ENCODE measurements at places on chromosomes 5 and 9. TPM values are rescaled to one million over a fixed set of nuclear protein-coding genes. Genes with fewer than 3 reads are reported as not detected.

DNA sequence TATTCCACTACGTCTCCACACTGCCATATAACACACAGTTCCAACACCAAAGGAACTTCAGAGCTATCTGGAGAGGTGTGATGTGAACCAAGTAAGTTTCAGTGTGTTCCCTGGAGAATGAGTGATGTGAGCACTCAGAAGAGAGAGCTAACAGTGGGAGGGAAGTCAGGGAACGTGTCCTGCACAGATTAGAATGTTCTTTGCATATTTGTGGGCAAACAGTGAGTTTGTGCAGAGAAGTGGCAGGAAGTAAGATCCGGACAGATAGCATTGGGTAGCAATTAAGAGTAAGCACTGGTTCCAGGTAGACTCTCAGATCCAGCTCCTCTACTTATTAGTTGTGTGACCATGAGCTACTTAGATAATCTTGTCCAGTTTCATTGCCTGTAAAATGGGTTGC, 206.4 kb downstream of the PDZD2 start:
- DNase-seq = no peak

Gene LECT2
- not detected for total RNA-seq

Gene ADAM19
- total RNA-seq = 17.4 TPM

DNA sequence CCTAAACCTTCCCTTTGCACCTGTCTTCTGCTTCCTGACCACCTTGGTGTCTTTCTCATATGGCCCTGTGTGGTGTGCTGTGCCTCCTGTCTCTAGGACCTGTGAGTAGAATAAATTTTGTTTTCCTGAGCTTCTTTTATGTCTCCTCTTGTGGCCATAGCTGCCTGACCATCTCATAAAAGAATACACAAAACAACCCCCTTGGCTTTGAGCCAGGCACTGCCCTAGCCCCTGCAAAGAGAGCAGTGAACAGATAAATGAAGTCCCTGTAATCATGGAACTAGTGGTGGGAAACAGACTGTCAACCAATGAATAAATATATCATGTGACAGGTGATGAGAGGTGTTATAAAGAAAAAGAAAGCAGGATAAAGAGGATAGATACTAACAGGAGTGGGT, 485.1 kb downstream of the CSNK1G3 start:
- no peak for DNase-seq

Gene TDRD7
- 12.9 TPM for total RNA-seq

Gene ANKRD34B
- total RNA-seq = not detected

DNA sequence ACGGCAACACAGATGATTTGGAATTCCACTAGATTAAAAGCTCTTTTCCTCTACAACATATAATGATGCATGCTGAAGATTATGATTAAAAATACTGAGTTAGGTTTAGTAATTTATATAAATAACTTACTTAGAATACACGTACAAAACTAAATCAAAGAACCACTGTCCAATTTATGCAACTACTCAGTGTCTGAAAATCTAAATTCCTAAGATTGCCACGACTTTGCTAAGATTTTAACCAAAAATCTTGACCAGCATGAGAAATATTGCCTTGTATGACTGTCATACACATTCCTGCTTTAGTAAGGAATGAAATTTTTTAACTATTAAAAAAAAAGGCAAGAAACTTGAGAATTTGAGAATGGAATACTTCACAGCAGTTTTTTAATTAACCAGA, 292.4 kb downstream of the ZNF608 start:
- DNase-seq = no peak

DNA sequence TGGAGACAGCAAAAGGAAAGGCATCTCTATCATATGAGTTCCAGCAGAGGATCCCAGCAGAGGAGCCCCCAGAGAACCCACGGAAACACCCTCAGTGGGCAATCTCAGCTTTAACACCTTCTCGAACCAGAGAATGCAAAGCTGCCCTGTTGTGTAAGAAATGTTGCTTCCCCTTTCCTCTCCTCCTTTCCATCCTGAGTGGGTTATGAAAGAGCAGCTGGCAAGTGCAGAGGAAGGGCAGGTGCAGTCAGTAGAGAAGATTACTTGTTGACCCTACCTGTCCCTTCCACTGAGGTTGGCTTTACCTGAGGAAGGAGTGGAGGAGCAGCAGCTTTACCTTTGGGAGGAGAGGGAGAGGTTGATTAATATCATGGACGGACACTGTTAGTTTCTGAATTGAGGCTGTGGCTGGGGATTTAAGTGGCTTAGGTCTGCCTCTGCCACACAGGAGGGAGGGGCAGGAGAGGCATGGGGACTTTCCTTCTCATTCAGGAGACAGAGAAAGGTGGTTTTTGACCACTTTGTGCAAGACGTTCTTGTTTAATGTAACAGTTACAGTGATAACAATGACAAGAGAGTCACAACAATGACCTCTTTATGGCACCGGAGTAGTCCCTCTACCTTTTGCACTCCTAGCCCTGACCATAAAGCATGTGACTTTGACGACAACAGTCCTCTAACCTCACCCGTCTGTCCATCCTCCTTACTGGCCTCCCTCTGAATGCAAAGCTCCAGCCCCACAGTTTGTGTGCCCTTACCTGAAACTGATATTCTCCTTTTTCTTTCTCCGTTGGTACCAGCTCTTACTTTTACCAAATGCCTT, 254.8 kb downstream of the NSG2 start:
- no peak for DNase-seq

- DNase-seq = no peak
These were observed 52.1 kb downstream of the PPARGC1B start for GRCh38 chr5:149782018-149782894.

Gene PRDM9
- not detected for total RNA-seq

DNA sequence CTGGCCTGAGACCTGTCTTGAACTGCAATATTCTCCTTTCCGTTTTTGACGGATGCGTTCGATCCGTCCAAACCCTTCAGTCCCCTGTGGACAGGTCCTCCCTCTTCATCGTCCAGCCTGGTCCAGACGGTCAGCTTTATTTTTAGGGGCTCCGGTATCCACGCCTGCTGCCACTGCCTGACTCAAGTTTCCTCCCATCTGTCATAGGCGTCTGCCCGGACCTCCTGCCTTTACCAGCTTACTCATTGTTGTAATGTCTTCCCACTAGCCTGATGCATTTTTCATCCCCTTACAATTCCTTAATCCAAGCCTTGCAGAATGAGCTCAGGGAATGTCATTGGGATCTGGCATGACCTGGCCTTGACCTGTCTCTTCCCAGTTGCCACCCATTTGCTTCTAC, 145.8 kb downstream of the TENT4A start:
- no peak for DNase-seq

- no peak for DNase-seq
These were observed 247.2 kb downstream of the KIF4B start for GRCh38 chr5:155260798-155261197.

Gene OTULINL
- total RNA-seq = 18.9 TPM

GRCh38 chr5:15442193-15442570, 57.8 kb upstream of the FBXL7 start:
- DNase-seq = no peak

Gene TNFSF8
- 1.5 TPM for total RNA-seq

- DNase-seq = no peak
These were observed 77.0 kb downstream of the DCP2 start for GRCh38 chr5:113053511-113053995.

DNA sequence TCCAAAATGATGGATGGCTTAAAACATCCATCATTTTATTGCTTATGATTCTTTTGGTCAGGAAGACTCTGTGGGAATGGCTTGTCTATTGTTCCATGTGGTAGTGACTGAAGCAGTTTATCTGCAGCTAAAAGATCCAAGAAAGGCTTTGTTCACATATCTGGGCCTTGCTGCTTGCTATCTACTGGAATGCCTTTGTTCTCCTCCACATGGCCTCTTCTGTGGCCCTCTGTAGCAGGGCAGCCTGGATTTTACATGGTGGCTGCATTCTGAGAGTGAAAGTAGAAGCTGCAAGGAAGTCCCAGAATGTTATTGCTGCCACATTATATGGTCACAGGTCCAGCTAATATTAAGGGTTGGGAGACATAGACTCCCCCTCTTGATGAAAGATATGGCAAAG, 35.1 kb downstream of the DMXL1 start:
- DNase-seq = no peak

GRCh38 chr9:87676976-87677775, 48.7 kb upstream of the CTSL start:
- DNase-seq = peak; percentile 70

DNA sequence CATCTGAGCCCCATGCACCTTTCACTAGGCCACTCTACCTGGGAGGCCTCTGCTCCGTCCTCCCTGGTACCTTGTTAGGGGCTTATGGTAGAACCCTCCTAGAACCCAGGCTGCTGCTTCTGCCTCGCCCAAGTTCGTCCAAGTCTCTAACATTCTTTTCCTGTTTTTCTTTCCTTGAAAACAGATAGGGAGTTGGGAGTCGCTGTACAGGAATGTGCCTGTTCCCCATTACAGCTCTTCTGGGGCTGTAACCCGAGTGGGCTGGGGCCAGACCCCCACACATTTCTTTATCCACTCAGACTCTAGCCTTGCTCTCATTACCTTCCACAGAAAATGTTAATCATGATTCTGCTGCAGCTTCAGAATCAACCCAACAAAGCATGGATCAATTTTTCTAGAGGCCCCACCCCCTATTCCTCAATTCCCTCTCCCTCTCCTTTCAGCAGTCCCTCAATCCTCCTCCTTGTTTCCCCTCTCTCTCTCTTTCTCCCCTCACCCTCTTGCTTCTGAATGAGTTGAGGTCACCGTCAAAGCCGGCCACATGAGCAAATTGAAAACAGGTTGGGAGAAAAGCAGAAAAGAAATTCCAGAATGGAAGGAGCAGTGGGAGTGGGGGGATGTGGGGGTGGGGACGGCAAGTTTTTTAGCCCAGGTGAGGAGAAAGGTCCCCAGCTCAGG, 193.8 kb upstream of the TRIM32 start:
- no peak for DNase-seq

Gene REEP5
- total RNA-seq = 110 TPM

DNA sequence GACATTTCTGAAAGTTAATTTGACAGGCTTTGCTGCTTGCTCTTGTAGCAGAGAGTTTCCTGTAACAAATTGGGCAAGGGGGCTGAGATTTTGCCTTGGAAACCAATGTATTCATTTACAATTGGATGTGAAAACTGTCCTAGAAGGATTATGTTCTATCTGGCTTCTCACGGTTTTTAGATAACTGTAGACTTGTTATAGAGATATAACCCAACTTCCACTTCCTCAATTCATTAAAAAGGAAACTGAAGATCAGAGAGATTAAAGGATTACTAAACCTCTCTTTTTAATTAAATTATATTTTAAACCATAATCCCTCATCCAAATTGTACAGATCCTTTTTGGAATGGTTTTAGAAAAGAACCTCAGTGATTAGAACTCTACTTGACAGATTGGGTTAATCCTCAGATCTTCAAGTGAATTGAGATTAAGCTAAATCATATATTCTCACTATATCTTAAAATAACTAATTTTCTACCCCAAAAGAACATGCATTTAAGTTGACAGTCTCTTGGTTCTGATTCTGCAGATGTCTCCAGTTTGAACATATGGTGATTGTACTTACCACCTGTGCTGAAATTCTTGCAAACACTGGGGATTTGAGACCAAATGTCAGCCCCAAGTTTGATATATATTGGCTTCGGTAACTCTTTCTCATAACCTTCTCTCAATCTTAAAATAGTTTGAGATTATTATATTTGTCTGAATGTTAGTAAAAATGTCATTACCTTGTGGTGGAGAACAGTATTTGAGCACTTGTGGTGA, 130.1 kb upstream of the C9orf72 start:
- no peak for DNase-seq

DNA sequence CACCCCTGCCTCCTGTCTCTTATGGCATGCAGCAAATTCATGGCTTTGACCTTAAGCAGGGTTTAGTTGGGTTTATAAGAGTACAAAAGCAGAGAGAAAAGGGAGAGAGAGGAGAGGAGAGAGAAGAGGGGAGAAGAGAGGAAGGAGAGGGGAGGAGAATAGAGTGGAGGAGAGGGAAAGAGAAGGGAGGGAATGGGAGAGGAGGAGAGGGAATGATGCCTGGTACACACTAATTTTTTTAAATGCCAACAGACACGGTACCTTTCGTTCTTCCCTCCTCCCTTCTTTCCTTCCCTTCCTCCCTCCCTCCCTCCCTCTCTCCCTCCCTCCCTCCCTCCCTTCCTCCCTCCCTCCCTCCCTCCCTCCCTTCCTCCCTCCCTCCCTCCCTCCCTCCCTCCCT, 48.7 kb downstream of the TNC start:
- DNase-seq = no peak

- DNase-seq = no peak
These were observed 7.8 kb downstream of the HIGD2A start for GRCh38 chr5:176396330-176396729.

Gene LHX3
- not detected for total RNA-seq

- no peak for DNase-seq
These were observed 16.9 kb upstream of the COL5A1 start for GRCh38 chr9:134624621-134625181.

Gene LPAR1
- 67.6 TPM for total RNA-seq

GRCh38 chr5:93328833-93329232, 252.2 kb downstream of the NR2F1-AS1 start:
- no peak for DNase-seq

DNA sequence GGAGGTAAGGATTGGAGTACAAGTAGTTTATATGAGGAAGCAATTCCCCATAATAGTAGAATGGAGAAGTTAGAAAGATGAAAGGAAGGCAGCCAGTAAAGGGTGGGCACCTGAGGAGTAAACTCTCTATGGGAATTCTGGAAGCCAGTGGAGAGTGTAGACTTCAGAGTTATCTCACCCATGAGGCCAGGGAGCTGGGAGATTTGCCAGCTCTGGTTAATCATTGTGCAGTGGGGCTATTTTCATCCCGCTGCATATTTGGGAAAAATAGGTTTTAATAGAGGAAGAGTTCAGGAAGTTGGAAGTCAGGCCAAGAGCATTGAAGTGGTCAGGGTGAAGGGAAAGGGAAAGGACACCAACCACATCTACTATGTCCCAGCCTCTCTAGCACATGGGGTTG, 242.3 kb upstream of the BRINP1 start:
- no peak for DNase-seq

DNA sequence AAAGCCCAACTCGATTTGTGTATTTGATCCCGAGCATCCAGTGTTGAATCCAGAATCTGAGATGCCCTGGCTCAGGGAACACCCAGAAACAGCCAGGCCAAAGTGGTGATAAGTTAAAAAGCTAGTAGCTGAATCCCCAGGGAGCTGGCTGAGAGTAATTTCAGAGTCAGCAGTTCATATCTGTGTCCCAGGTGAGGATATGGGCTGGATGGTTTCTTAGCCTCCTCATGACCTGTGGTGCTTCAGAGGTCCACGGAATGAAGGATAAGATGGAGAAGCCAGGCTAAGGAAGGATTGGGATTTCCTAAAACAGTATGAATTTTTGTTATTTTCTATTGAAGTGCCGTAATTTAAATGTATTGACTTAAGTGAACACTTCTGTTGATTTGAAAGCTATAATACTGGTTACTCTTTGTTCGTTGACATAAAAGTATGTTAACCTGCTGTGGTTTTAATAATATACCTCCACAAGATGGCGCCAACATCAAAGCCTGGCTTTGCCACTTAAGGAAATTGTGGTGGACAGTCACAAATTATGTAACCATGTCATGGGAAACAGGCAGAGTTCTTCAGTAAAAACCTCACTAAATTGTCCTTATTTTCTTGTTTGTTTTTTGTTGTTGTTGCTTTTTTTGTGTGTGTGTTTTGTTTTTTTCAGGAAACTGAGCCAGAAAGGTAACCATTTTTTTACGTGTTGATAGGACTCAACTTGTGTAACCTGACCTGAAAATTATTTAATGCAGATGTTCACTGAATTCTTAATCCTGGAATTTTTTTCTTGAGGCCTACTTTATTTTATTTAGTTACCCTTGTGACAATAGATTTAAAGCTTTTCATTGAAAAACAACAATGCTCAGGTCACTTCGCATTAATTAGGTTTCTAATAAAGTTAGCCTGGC, 11.4 kb downstream of the MTAP start:
- peak; percentile 65 for DNase-seq

Gene PRR7
- 2.6 TPM for total RNA-seq
